ENCODE measurements at places on chromosomes 3 and 15. TPM values are rescaled to one million over a fixed set of nuclear protein-coding genes. Genes with fewer than 3 reads are reported as not detected.

DNA sequence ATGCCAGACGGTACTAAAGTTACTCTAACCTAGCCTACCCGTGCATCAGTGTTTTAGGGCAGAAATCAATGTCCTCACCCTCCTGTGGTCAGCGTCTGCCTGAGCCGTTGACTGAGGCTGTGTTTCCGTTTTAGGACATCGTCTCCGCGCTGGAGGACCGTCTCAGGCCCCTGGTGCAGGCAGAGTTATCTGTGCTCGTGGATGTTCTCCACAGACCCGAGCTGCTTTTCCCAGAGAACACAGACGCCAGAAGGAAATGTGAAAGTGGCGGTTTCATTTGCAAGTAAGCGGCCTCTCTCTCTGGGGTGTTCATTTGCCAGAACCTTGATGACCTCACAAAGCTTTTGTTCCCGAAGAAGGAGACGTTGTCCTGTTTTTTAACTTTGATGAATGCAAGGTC lies 217.0 kb downstream of the ITPR1 start:
- no peak for DNase-seq

DNA sequence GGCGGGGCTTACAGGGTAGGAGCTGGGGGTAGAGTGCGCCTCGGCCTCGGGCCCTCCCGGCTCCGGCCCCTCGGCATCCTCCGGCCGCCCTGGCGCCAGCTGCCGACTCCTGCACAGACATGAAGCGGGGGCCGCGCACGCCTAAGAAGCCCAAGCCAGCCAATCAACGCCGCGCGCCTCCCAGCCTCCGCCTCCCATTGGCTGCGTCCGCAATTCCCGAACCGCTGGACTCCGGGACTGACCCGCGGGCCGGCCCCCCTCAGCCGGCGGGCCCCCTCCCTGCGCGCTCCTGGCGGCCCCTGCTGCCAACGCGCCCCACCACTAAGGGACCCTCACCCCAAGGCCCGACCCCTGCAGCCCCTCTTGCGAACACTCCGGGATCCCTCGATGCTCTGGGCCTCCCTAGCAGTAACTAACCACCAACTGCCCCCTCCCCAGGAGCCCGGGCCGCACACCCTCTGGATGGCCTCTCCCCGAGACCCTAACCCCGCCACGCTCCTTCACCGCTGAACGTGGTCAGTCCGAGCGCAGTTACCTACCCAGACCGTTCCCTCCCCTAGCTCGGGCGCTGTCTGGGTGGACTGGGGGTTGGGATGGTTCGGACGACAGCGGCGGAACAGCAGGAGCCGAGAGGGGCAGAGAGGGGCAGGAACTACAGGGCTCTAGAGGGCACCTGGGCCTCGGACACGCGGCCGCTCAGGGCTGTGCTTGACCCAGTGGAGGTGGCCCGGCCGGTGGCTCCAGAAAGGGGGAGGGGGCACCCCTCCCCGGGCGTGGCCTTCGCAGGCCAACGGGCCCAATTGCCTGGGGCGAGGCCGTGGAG lies 5.0 kb downstream of the GATA2 start:
- DNase-seq, result peak; percentile 46

GRCh38 chr3:134054881-134055280 lies 25.2 kb upstream of the SLCO2A1 start:
- no peak for DNase-seq

Gene TEX55
- not detected for polyA plus RNA-seq

Gene PLCL2
- polyA plus RNA-seq, result 26.8 TPM

DNA sequence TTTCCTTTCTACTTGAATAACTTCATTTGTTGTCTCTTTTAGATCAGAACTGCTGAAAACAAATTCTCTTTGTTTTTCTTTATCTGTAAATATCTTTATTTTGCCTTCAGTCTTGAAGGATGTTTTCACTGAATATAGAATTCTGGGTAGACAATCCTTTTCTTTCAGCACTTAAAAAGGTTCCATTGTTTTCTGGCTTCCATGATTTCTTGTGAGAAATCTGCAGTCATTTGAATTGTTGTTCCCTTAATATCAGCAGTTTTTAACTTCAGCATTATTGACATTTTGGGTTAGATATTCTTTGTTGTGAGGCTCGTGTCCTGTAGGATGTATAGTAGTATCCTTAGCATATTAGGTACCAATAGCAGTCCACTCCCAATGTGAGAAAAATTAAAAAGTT lies 65.8 kb downstream of the SV2B start:
- DNase-seq, result no peak

Gene EPB42
- polyA plus RNA-seq, result 0.13 TPM

GRCh38 chr3:180180795-180181194 lies 144.1 kb upstream of the PEX5L start:
- no peak for DNase-seq

Gene LTF
- not detected for polyA plus RNA-seq

DNA sequence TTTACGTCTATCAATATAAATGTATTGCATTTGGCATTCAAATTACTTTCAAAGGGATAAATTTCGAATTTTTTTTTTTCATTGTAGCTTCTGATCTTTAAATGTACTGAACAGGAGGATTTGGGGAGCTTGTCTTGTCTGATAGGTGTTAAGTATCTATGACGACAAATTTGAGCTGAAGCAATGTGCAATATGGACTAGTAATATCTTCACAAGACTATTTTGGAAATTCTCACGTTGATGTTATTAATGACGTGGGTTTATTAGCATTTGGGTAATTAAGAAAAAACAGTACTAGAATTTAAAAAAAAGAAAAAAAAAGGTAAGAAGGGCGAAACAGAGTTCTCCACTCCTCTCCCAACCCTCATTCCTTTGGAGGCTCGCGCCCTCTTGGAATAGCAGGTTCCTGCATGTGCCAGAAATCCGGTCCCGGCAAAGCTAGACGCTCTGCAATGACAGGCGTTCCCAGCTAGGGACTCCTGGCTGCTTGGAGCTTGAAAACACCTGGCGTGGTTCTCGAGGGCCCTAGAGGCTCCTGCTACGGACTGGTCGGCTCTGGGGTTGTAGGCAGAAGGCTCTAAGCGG lies 648 bp upstream of the P2RY1 start:
- no peak for DNase-seq

DNA sequence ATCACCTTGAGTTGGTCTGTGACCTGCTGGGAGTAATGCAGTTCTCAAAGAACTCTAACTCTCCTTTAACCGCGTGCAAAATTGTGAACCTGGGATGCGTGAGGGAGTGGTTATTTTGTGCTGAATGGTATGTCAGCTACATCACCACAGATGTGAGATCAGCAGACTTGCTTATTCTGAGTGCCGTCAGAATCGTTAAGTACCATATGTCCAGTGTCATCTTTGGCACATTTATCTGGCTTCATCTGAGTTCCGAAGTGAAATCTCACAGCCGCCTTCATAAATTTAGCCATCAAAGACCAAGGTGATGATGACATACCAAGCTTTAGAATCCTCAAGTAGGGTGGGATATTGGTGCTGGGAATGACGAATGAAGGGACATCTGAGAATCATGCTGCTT lies 347.2 kb upstream of the TPRG1 start:
- no peak for DNase-seq

Gene ABHD2
- polyA plus RNA-seq, result 37.3 TPM

GRCh38 chr3:119826711-119827608 lies 45.1 kb downstream of the NR1I2 start:
- no peak for DNase-seq

Gene CALML4
- polyA plus RNA-seq, result 21.1 TPM

Gene C3orf49
- not detected for polyA plus RNA-seq

DNA sequence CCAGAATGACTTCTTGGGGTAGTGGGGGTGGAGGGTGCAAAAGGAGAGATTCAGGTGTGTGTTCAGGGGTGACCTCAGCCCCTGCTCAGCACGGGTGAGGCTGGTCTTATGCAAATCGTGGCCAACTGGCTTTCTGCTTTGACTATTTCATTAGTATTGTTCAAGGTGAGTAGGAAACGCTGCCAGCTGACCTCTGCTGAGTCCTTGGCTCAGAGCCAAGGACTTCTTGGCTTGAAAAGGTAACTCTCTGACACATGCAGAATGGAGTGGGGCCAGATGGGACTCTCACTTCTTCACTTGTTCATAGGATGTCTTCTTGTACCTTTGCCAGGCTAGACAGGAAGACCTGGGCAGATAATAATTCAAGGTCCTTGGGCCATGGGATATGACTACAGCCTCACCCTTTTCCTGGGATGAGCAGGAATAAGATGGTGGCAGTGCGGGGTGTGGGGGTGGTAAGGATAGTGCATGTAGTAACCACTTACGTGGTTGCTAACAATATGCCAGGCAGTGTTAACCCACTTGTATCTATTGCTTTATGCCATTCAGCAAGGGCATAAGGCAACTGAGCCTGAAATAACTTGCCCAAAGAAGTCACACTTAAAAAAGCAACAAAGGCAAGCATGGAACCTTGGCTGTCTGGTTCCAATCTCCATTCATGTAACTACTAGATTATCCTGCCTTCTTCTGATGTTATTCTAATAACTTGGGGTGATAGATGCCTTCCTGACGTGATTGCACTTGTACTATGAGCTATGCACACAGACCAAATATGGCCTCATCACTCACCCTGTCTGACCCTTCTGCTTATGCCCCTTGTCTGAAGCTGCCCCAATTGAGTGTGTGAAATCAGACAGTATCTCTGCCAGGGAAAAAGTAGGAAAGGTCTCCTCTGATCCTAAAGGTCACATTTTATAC lies 193.1 kb downstream of the NR1D2 start:
- no peak for DNase-seq

GRCh38 chr3:121835465-121835801 lies 424 bp downstream of the EAF2 start:
- DNase-seq, result peak; percentile 3

DNA sequence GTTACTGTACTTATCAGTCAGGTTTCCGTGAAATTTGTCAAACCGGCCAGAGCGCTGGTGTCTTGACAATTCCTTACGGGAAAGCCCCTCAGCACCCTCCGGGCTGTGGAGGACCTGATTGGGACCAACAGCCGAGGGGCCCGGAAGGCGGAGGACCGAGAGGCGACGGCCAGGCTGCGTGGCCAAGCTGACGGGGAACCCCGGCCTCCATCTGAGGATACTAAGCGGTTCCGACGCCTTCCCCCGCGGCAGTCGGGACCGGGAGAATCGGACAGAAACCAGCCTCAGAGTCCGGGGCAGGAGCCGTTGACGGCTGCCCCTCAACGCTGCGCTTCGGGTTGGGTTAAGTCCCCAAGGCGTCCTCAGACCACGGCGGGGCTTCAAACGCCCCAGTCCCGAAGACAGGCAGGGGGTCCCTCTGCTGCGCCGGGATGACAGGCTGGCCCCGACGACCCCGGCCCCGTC lies 499 bp downstream of the ALDH1A2 start:
- peak; percentile 26 for DNase-seq

DNA sequence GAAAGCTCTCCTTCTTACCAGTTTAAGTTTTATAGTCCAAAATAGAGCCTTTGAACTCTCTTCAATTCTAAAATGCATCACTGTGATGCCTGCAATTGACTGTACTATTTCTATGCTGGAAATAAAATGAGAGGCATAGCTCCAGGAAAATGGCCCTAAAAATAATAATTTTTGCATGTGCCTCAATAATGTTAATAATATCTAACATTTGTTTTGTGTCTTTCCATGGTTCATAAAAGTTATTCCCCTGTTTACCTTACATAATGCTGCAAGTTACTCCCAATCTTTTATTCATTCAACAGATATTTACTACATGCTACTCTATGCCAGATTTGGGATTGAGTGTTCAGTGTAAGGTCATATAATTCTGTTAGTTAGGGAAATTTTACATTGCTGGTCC lies 574.0 kb downstream of the RBMS3 start:
- DNase-seq, result no peak

DNA sequence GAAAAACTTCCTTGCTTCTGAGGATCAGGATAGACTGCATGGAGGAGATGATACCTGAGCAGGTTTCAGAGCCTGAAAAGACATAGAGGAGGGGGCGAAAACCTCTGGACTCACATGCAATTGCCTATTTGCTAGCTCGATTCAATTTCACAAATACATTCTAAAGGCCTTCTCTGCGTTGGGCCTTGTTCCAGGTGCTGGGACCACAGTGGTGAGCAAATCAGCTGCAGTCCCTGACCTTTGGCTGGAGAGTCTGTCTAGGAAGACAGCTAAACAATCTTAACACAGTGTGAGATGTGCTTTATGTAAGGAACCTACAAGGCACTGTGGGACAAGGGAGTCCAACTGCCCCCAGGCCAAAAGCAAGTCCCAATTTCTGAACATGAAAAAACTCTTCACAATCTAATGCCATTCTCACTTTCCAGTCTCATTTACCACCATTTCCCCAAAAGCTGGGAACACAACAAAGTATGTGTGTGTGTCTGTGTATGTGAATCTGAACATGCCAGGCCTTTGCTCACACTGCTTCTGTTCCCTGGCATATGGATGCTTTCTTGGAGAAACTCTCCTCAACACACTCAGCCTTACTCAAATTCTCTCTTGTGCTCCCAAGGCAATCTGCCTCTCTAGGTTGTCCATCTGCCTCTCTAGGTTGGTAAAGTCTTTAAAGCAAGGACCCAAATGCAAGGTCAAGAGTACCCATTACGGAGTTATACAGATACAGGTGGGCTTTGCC lies 2.1 kb upstream of the PCCB start:
- DNase-seq, result no peak

- no peak for DNase-seq
Measured at GRCh38 chr3:78022232-78022631, 982.3 kb downstream of the ROBO2 start.

DNA sequence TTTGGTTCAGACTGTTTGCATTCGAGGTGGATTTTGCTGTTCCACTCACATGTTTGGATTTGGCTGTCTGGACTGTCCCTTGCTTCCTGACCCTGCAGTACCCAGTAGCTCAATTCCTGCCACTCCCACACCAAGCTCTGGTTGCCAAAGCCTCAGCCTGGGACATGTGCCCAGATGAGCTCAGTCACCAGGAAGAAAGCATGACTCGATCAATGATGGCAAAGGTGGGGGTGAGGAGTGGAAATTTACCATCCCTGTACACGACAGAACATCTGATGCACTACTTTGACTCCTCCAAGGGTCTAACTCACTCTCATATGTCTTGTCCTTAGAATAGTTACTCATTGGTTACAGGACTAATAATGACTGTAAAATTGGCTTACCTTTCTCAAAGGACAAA lies 45.2 kb downstream of the ZNF385D start:
- no peak for DNase-seq

GRCh38 chr15:58264053-58264971 lies 126.1 kb downstream of the AQP9 start:
- no peak for DNase-seq

DNA sequence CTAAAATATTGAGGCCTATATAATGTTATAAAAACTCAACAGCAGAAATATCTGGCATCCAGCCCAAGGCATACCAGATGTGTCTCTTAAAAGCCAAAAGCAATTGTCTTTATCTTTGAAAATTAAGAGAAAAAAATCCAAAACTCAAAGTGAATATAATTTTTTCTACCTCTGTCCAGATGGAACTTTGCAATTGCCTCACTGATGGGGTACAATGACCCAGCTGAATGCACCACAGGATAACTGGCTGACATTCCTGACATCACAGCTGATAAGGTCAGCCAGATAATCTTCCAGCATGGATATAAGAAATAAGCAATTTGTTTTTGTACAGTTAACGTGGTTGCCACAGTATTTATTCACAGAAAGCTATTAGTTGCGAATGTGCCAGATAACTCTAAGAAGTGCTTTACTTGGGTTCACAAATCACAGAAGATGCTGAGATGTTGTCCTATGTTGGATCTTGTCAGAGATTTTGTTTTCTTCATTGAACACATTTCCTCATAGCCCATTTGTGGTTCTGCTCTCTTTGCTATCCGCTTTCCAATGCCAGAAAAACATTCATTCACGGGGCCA lies 566.9 kb upstream of the CCDC54 start:
- no peak for DNase-seq

Gene KCNMB2
- polyA plus RNA-seq, result not detected

Measured in CD14-positive monocyte (primary cell).